SW 1271 (cell line): ENCODE measurements at places on chromosomes 7 and 10.
A peak's percentile ranks its signal among the peaks of the same experiment; 100 is the strongest.

- no peak for DNase-seq
These were observed 29.6 kb upstream of the PSAP start for GRCh38 chr10:71880425-71881306.

DNA sequence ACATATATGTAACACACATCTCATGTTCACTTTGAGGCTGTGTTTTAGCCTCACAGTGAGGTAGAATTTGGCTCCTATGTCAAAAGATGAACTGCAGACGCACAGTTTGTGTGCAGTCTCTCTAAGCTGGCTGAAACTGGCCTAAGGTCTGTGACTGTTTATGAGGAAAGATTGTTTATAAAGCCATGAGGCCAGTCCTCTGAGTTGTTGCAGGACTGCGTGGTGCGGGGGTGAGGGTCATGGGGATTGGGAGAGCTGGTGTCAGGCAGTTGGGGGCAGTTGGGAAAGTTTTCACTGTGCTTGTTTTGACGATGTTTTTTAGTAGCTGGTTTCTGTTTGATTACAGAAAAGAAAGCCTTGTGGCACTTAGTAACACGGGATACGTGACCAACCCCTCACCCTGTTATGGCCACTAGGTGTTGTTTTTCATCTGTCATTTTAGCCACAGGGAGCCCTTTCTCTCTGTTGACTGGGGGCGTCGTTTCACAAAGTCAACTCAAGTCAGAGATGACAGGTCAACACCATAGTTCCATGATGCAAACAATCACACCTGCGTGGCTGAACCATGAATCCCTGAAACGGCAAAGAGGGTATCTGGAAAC, 310.9 kb downstream of the CCDC3 start:
- DNase-seq: no peak

GRCh38 chr7:50492770-50493519, 42.8 kb upstream of the FIGNL1 start:
- no peak for DNase-seq

DNA sequence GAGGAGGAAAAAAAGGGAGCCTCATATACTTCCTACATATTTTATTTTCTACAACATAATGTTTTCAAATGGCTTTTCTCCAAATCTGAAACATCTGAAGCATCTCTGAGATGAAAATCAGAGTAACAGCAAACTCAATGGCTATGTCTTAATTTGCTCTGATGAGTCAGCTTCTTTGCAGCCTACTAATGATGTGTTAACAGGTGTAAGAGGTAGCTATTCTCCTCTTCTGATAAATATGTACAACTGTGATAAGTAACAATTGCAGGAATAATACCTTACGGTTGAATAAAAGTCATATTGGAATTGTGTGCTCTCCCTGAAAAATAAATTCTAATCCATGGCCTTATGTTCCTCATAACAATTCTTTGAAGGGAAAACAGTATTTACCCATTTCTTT, 45.2 kb downstream of the GNAT3 start:
- no peak for DNase-seq

- no peak for DNase-seq
These were observed 625.1 kb downstream of the DNAJB6 start for GRCh38 chr7:157961731-157962457.

DNA sequence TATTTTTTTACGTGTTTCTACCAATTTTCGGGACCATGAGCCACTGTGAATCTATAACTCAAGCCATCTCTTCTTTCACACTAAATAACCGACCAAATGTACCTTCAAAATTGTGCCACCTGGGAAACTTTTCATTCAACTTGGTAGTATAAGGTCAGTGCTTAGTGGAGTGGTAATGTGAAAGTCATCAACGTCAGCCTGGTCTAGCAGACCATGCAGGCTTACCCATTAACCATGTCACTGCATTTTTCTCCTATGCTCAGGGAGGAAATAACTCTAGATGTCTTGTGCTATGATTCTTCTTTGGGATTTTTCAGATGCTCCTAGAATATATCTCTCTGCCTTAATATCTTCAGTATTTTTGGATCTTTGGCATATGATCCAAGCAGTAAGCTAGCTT, 1075.4 kb upstream of the POT1 start:
- DNase-seq: no peak

- DNase-seq: no peak
These were observed 62.2 kb downstream of the ARHGAP22 start for GRCh38 chr10:48542471-48543181.

- DNase-seq: no peak
These were observed 27.2 kb upstream of the WNT16 start for GRCh38 chr7:121301446-121302213.

DNA sequence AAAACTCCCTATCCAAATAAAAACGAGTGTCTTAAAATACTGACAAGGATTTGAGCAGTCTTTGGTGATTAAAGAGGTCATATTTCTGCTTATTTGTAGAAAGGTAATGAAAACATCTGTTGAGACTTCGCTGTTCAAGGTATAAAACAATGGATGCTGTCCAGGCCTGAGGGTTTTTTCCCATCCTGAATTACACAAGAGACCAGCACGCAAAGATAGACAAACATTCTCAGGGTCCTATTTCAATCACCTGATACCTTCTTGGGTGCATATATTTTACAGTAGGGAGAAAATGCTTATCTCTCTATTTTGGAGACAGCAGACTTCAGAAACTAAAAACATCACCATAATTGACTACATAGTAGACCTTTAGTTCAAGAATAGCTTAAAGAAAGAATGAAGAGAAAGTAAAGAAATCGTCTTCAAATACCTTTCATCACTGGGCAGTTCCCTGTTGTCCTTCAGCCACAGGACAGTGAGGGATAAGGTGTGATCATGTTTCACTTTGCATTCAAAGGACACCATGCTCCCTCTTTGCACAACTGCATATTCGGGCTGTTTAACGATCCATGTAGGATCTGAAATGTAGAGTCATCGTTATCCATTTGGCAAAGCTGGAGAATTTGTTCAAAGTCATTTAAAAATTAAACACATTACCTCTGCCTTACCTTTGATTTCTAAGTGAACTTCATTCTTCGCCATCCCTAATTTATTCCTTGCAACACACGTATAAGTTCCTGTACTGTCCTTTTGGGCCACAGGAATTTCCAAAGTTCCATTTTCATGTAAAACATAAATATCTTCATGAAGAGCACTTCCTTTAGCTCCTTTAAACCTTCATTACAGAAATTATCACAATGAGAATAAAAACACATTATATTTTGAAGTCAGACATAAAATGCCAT, 63.7 kb upstream of the LAMB4 start:
- DNase-seq: no peak

DNA sequence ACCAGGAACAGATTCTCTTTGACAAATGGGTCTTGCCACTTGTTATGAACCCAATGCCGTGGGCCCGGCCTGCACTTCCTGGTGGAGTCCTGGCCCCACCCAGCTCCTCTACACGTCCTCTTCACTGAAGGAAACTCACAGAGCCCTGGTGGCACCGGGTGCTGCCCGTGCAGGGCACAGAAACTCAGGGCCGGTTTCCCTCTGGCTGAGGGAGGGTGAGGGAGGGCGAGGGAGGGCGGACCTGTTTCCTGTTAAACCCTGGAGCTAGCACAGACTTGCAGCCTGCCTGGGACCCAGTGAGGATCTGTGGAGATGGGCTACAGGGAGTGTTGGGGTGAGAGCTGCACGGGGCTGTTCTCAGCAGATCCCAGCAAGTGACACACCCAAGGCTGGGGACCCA, 596.3 kb downstream of the PTPRN2 start:
- no peak for DNase-seq

GRCh38 chr10:24477915-24478314, 245.8 kb downstream of the ARHGAP21 start:
- no peak for DNase-seq

- DNase-seq: no peak
These were observed 209.5 kb upstream of the KCTD7 start for GRCh38 chr7:66419210-66419609.

- DNase-seq: peak; percentile 81
These were observed 225.8 kb upstream of the KLF14 start for GRCh38 chr7:130959743-130960207.
